Transverse colon (tissue), 4 donors: ENCODE measurements at places on chromosomes 3 and 15. TPM values are rescaled to one million over a fixed set of nuclear protein-coding genes. Genes with fewer than 3 reads are reported as not detected.

GOLGA6B gene
- not detected for total RNA-seq

DNAJB11 gene
- total RNA-seq = 24.3 TPM

- peak; percentile 94 for DNase-seq
These were observed at the start of gene ZNF621 for GRCh38 chr3:40524568-40525285. Gene ZNF621 (plus strand): TSS chr3:40524960. CDS start chr3:40525841, 881 bp downstream.

DNA sequence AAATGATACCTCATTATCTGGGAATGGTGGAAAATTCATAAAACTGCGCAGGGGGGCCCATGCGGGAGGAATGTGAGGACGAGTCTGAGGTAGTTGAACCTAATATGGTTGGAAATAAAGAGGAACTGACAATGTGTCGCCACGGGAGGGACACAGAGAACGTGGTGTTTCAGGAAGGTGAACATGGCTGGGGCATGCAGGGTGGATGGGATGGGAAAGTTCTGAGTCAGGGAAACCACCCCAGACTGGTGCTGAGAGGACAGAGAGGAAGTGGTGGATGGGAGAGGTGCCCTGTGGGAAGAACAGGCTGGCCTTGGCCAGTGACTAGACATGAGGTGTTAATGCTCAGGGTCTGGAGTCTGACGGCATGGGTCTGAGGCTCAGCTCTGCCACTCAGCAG is 137.1 kb upstream of the WNT5A start:
- peak; percentile 22 for DNase-seq

DNA sequence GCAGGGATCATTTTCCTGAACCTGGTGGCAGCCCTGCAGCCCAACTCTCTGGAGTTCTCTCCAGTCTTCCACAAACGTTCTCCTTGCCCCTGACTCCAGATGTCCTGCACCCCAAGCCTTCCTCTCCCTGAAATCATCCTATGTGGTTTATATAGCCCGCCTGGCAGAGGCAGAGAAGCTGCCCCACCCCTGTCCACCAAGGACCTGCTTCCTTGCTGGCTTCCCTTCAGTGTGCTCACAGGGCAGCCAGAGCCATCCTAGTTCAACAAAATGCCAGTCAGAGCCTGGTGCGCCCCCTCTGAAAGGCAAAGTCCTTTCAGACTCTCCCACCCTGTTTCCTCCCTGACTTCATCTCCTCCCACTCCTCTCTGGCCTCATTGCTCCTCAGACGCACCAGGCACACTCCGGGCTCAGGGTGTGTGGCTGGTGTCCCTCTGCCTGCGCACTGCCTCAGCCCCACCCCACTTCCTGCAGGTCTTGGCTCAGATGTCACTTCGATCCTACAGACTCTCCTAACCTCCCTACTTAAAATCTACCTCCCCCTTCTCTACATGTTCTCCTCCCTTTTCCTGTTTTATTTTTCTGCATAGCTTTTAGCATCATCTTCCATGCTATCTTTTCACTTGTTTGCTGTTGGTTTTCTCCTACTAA is 5.9 kb downstream of the KBTBD13 start:
- peak; percentile 69 for DNase-seq

DNA sequence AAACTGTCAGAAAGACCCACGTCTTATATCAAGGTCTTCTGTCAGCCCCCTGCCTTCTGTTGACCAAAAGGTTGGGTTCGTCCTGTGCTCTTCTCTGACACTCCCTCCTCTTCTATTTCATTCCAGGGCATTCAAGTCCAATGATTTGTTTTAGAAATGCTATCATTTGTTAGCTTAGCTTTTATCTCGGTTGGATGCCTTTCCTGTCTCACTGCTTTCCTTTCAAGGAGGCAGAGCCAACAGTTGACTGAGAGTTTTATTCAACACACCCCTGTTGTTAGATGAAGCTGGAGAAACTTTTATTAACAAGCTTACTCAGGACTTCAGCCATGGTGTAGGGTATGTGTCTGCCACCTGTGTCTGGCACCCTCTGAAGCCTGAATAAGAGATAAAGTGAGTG is 112.0 kb upstream of the SLC7A14 start:
- DNase-seq = no peak
